Suprapubic skin (tissue), 4 donors: ENCODE measurements at places on chromosomes 4 and X. TPM values are rescaled to one million over a fixed set of nuclear protein-coding genes. Genes with fewer than 3 reads are reported as not detected.

Gene IBSP
- not detected for total RNA-seq

- DNase-seq, result no peak
These were observed 337.3 kb upstream of the GNPDA2 start for GRCh38 chr4:45063696-45064095.

DNA sequence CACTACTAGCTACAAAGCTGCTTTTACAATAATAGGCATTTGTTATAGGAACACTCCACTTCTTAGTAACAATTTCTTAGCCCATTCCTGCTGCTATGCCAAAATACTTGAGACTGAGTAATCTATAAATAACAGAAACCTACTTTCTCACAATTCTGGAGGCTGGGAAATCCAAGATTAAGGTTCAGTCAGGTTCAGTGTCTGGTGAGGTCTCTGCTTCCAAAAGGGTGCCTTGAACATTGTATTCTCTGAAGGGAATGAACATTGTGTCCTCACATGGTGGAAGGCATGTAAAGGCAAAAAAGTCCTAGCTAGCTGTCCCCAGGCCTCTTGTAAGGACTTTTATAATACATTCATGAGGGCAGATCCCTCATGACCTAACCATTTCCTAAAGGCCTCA lies 7.0 kb downstream of the SLC9B1 start:
- DNase-seq, result no peak

Gene MAGIX
- 4.9 TPM for total RNA-seq

- DNase-seq, result peak; percentile 19
These were observed 13.8 kb downstream of the TIMM17B start for GRCh38 chrX:48883729-48884128.

Gene NAP1L5
- 2.4 TPM for total RNA-seq

DNA sequence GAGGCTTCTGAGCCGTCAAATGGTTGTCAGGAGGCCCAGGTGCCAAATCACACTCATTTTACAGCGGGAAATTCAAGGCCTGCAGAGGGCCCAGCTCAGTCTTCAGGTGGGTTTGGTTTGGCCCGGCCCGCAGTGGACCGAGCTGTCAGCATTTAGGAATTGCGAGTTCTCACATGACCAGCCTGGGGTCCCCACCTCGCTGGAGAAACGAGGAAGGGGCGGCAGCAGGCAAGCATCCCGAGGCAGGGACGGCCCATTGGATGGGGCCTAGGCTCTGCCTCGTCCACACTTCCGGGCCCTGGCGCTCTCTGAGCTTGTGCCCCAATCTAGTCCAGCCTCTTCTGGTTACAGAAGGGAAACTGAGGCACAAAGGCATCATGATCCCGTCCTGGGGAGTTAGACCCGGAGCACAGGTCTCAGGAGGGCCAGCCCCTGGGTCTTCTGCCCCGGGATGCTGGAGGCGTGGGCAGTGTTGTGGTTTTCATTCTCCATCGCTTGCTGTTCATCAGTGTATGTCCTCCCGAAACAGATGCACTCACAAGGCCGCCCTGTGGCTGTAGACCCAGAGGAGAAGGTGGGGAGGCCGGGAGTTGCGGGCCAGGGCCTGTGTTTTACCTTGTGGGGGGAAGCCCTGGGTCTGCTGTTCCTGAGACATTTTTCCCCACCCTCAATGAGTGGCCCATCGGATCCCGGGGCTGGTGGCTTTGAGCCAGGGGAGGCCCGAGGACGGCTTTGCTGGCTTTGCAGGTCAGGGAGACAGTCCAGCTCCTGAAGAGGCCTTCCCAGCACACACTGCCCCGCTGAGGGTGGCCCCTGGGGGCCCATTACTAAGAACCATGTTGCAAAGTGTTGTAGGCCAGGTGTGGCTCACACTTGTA lies 8.9 kb downstream of the PSAPL1 start:
- peak; percentile 72 for DNase-seq

DNA sequence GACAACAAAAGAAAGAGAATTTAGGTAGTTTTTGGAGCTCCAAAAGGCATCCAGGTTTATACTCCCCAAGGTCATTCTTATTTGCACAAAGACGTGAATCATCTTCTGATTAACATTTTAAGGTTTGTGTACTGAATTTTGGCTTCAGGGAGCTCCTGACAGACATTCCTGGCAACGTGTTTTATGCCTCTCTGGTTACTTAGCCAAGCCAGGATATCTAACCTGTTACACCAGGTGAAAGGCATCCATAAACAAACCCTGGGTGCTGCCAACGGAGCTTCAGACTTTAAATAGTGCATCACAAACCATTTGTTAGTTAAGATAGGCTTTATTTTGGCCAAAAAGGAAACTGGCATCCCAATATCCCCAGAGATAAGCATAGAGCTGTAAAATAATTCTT lies 997.3 kb downstream of the ARAP2 start:
- no peak for DNase-seq

- peak; percentile 83 for DNase-seq
These were observed at the start of gene UBQLN2 for GRCh38 chrX:56563231-56564161. UBQLN2 (plus strand) TSS chrX:56563627; CDS start chrX:56563874, 247 bp downstream.

DNA sequence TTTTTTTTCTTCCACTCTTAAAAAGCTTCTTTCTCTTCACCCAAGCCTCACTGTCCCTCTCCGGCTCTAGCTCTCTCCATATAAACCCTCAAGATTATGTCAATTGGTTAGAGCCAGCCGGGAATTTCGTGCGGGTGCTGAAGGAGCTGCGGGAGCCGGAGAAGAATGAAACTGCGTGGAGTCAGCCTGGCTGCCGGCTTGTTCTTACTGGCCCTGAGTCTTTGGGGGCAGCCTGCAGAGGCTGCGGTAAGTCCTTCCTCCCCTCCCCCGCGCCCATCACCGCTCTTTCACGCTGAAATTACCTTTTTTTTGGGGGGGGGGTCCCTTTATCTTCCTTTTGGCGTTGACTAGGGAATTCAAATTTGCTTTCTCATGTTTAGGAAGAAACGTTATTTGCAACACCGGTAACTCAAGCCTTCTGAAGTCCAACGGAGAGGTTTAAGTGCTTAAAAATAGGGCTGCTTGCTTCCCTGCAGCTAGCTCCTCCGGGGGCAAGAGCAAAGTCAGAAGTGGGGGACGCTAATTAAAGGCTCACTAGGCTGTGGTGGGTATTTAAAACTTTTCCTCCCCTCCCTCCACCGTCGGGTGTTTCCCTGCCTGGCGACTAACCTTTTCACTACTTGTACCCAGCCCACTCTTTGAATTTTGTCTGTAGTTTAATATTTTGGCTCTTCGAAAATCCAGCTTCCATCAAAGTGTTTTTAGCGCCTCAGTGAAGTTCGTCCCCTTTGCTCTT lies 491 bp downstream of the COL4A5 start:
- DNase-seq, result no peak

- DNase-seq, result no peak
These were observed 99.5 kb upstream of the SLC4A4 start for GRCh38 chr4:71239365-71239764.

- peak; percentile 84 for DNase-seq
These were observed at the start of gene FHIP1A for GRCh38 chr4:151408630-151409469. FHIP1A (plus strand) TSS chr4:151409176; CDS start chr4:151566260, 157,084 bp downstream.

Gene ITGB1BP2
- total RNA-seq, result 0.45 TPM

GRCh38 chrX:15816438-15816809 lies 26.1 kb downstream of the ZRSR2 start:
- DNase-seq, result no peak

DNA sequence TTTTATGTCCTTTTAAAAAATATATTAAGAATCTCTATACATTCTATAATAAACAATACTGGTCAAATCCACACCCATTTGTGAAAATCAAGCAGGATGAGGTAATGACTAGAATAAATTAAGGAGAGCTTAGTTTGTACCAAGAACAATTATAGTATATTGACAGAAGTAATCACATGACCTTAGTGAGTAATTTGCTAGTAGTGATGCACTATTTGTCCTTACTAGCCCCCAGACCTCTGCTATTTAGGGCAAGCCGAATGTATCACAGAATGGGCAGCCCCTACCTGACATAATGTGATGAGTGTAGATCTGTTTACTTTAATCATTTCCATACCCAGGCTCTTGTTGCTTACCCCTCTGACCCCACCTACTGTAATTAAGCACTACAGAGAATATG lies 15.8 kb downstream of the ATP1B4 start:
- no peak for DNase-seq

- no peak for DNase-seq
These were observed 157.8 kb downstream of the DHX15 start for GRCh38 chr4:24426557-24426956.

DNA sequence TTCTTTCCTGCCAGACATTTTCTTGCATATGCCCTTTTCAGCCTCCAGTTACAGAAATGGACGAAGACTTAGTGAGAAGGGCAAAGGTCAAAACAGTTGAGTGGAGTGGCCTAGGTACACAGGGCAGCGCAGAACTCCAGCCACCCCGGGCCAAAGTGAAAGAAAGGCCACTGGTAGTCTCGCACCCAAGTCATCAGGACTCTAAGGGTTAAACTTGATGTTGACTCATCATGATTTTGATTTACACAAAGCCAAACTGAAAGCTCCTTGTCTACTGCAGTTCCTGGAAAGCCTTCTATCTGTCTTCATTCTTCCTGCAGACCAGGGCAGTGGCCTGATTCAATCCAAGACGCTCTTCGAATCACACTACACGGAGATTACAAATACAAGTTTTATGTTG lies 2.6 kb upstream of the IL13RA1 start:
- no peak for DNase-seq

DNA sequence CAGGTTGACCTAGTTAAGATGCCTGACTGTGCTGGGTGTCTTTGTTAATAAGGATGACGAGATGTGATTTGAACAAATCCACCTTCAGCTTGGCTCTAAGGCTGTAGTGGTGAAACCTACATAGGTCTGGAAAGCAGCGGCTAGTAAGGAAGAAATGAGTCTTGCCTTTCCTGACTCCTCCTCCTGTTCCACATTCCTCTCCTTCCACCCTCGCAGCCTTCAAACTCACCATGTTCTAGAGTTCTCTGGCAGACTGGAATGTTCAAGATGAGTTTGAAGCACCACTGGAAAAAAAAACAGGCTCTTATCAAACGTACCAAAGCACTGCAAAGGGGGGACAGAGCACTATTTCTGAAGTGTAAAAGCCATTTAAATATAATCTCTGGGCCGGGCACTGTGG lies 395.4 kb downstream of the BMPR1B start:
- DNase-seq, result no peak

- DNase-seq, result no peak
These were observed 75.9 kb upstream of the AFAP1 start for GRCh38 chr4:8015512-8015911.

Gene TCEANC
- 1.7 TPM for total RNA-seq

DNA sequence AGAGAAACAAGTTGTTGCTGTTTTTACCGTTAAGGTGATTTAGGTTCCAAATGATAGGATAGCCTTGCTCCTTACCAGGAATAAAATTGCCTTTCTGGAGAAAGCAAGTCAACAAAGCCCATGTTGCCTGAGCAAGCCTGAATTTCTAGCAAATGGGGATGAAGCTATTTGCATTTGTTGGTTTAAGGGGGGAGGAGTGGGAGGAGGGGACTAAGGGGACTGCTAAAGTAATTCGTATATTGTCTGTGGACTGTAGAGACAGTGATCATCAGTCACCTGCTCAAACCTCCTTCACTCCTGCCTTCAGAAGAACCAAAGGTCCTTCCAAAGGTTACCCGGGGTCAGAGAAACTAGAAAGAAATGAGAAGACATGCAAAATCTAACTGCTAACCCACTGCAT lies 65.8 kb downstream of the SCML2 start:
- DNase-seq, result no peak

GRCh38 chr4:158826882-158827281 lies 58.1 kb downstream of the FNIP2 start:
- no peak for DNase-seq
